Pulmonary artery endothelial cell (primary cell): ENCODE measurements at places on chromosomes 7 and 10. TPM values are rescaled to one million over a fixed set of nuclear protein-coding genes. Genes with fewer than 3 reads are reported as not detected.

GRCh38 chr7:149817301-149817771, 20.8 kb upstream of the ZNF862 start:
- no peak for DNase-seq

- no peak for DNase-seq
These were observed 127.9 kb upstream of the SEM1 start for GRCh38 chr7:96837593-96837992.

DNA sequence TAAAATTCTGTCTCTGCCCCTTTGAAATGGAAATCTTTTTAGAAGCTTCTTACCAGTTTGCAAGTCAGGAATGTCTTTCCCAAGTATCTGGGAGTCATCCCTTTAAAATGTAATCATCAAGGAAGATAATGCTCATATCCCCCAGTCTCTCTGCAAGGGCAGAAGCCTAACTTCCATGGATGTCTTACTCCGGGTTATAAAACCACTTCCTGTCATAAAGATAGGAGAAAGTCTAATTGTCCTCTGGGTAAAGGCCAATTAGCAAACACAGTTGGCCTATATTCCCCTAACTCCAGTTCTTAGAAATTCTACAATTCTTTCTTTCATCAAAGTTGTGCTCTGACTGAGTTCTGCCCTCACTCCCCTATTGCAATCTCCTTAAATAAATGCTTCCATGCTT, 1631.5 kb upstream of the LRRTM3 start:
- DNase-seq: no peak

DNA sequence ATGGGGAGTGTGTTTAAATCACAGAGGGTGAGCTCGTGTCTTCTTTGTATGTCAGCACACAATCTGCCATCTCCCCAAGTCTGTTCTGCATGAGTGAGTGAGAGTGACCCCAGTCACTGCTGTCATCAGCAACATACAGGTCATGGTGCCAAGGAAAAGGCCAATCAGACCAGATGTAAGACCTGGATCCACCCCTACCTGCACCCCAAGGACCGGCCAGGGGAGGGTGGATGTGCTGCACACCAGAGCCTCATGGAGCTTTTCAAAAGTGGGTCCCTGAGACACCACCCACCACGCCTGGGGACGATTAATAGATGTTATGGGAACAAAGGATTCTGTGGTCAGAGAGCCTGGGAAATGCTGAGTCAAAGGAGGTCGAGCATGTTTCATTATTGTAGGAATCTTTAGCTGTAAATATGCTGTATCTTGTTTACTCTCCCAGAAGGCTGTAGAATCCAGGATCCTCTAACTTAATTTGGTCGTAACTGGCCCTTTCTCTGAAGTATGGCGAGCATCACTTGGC, 420.5 kb downstream of the RPS24 start:
- no peak for DNase-seq

- DNase-seq: peak; percentile 2
These were observed 185.6 kb downstream of the ANK3 start for GRCh38 chr10:60203993-60204618.

- no peak for DNase-seq
These were observed 38.0 kb upstream of the CACNA2D1 start for GRCh38 chr7:82481499-82482097.

GRCh38 chr10:22222236-22223190, 4.7 kb upstream of the EBLN1 start:
- DNase-seq: no peak

DNA sequence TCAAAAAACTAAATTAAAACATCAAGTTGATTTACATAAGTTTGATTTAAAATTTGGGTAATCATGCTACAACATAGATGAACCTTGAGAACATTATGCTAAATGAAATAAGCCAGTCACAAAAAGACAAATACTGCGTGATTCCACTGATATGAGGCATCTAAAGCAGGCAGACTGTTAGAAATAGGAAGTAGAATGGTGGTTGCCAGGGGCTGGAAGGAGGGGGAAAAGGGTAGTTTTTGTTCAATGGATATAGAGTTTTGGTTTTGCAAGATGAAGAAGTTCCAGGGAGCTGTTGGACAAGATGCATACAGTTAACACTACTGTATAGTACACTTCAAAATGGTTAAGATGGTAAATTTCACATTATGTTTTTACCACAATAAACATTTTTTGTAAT, 45.0 kb upstream of the IFRD1 start:
- DNase-seq: no peak

Gene GATA3
- 0.25 and 0.53 TPM in 2 replicates for total RNA-seq

GRCh38 chr7:128939861-128940410, 2.2 kb downstream of the IRF5 start:
- no peak for DNase-seq

Gene C10orf71
- not detected in 2 replicates for total RNA-seq

DNA sequence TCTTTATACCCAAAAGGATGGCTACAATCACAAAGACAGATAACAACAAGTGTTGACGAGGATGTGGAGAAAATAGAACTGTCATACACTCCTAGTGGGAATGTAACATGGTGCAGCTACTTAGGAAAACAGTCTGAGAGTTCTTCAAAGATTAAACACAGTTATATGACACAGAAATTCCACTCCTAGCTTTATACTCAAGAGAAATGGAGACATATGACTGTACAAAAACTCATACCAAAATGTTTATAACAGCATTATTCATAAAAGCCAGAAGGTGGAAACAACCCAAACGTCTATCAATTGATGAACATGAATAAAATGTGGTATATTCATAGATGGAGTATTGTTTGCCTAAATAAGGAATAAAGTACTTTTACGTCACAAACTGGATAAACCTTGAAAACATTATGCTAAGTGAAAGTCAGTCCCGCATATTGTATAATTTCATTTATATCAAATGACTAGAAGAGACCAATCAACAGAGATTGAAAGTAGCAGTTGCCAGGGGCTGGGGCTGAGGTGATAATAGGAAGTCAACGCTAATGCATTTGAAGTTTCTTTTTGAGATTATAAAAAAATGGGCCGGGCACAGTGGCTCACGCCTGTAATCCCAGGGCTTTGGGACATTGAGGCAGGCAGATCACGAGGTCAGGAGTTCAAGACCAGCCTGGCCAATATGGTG, 61.6 kb upstream of the SRPK2 start:
- no peak for DNase-seq

DNA sequence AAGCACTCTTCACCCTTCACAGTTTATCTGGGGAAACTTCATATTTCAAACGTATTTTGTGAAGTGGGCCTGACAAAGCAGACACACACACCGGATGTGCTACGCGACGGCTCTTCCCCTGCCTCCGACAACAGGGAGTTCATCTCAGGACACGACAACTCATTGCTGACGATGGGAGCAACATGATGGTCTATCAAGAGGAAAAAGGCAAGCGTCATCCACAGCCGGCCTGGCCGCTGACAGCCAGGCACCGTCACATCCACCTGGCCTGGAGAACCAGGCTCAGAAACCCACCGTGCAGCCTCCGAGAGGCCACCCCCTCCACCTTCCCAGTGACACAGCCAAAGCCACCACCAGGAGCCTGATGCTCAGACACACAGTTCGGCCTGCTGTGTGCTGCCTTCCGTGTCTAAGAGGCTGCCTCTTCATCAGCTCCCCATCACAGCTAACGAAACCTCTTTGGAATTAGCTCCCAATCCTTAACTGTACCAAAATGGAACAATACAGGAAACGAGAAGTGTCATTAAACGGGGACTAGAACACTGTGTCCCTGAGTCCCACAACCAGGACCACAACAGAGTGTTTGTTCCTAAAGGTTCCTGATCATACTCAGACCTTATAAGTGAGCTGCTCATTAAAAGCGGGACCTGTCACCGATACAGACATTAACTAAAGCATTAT, 76.7 kb downstream of the SFMBT2 start:
- DNase-seq: no peak

DNA sequence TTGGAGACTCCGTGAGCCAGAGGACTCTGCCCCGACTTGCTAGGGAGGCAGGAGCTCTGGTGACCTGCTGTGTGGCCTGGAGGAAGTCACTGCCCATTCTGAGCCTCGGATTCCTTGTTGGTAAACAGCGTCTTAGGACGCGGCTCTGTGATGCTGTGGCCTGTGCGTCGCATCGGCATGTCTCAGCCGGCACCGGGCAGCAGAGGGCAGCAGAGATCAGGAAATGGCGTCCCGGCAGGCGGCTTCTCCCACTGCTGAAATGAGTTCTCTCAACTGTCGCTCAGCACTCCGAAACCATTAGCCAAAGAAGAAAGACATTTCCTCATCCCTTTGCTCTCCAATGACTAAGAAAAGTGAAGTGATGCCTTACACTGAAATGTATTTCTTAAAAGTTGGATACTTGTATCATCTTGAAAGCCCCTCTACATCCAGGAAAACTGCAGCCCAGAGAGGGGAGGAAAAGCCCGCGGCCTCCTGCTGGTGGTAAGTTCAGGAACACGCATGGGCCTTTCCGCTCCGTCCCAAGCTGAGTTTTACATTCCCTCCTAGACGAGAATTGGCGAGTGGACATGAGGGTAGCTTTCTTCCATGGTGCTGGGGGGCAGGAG, 91.7 kb downstream of the WDR11 start:
- peak; percentile 27 for DNase-seq

- peak; percentile 87 for DNase-seq
These were observed 149.2 kb downstream of the PRKAG2 start for GRCh38 chr7:151727579-151728285.

DNA sequence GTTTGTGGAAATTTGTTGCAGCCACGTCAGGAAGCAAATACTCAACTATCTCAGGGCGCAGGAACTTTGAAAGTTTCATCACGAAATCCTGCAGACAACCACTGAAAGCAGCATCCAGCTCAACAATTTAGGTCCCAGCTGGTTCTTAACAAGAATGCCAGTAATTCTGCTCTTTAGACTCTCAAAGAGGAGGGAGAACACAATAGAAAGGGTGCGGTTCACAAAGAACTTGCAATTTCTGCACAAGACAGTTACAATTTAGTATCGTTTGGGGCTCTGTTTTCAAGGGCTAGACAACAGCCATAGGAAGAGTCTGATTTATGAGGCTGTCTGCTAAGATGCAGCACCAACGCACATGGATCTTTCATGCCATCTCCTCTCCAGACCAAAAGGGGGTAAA, 223.1 kb downstream of the FGFR2 start:
- no peak for DNase-seq

DNA sequence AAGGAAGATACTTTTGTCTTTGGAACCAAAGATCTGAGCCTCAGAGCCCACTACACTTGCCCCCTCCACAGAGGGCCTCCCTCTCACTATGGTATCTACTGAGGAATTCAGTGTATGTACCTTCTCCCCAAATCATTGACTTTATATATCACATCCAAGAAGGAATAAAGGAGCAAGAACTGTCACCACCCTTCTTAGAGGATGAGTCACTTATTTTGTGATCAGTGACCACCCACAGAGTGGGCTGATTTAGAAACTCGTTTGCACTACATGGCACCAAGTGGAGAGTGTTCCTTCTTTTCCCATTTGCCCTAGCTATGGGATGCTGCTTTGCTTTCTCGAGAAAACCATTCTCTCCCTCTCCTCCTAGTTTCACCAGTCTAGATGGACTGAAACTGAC, 5.7 kb downstream of the TMEM243 start:
- no peak for DNase-seq

Gene VSTM2A
- total RNA-seq: not detected in 2 replicates

Gene ASZ1
- total RNA-seq: not detected in 2 replicates

GRCh38 chr7:17239683-17240521, 58.5 kb upstream of the AHR start:
- no peak for DNase-seq
